ENCODE measurements at places on chromosomes 1 and 21.

DNA sequence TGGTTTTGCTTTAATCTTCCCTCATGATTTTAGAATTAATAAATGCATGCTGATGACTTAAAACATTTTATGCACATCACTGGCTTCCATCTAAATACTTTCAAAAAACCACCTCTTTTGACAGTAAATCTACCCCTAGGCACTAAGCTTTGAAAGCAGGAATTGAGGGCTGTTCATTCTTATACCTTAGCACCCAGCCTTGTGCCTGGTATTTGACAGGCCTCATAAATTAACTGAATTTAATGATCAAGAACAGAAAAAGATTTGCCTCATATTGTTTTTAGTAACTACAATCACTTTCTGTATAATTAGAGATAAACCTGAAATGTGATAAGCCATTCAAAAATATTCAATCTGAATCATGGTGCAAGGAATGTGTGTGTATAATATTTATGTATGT lies 108.8 kb downstream of the DPYD start:
- no peak for DNase-seq

DNA sequence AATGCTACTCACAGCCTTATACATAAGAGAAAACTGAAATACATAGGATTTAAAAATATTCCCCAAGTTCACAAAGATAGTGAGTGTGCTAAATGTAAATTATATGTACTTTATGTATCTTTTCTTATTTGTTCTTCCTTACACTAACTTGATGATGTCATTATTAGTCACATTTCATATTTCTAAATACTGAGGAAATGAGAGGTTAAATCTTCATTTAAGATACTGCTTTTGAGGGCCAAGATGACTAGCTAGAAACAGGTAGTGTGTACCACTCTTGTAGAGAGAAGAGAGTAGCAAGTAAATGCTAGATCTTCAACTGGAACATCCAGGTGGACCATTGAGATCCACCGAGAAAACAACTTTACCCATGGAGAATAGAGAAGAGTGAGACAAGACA lies 29.8 kb downstream of the PYHIN1 start:
- no peak for DNase-seq

GRCh38 chr1:25575191-25575590 lies 31.8 kb downstream of the LDLRAP1 start:
- no peak for DNase-seq

GRCh38 chr21:38151021-38151645 lies 105.7 kb upstream of the KCNJ15 start:
- DNase-seq, result no peak

DNA sequence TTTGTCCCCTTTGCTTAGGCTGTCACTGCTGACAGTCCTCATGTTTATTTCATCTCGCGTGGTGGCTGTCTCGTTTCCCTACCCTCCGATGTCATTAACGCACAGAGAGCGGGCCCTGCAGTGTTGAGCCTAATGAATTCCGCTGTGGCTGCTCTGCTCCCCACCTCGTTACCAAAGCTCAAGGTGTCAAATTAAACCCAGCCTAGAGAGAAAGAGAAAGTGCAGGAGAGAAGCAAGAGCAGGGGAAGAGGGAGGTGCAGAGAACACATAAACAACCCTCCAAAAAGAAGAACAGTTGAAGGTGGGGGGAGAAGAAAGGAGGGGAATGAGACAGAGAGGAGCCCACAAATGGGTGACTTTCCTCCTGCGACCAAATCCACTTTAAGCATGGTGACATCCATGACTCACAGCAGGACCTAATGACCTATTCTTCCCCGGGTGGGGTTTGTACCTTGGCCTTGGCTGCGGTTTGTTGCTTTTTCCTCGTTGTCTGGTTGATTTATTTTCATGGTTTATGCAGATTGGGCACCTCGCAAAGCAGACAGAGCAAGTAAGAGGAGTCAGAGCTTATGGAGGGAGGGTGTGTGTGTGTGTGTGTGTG lies 92.5 kb downstream of the PBX1 start:
- DNase-seq, result no peak

DNA sequence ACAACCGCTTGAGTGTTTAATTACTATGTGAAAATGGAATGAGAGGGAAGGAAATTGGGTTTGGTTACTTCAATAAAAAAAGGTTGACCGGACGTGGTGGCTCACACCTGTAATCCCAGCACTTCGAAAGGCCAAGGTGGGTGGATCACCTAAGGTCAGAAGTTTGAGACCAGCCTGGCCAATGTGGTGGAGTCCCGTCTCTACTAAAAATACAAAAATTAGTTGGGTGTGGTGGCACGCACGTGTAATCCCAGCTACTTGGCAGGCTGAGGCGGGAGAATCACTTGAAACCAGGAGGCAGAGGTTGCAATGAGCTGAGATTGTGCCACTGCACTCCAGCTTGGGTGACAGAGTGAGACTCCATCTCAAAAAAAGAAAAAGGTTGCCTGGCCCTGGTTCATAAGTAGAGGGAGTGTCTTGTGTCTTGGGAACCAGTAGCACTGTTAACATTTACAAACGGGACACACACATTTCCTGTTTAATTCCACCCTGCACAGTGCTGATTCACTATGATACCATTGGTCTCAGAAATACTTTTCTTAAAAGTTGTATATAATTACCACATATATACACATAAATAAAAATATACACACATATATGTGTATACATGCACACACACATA lies 27.6 kb upstream of the CLDN14 start:
- DNase-seq, result no peak

DNA sequence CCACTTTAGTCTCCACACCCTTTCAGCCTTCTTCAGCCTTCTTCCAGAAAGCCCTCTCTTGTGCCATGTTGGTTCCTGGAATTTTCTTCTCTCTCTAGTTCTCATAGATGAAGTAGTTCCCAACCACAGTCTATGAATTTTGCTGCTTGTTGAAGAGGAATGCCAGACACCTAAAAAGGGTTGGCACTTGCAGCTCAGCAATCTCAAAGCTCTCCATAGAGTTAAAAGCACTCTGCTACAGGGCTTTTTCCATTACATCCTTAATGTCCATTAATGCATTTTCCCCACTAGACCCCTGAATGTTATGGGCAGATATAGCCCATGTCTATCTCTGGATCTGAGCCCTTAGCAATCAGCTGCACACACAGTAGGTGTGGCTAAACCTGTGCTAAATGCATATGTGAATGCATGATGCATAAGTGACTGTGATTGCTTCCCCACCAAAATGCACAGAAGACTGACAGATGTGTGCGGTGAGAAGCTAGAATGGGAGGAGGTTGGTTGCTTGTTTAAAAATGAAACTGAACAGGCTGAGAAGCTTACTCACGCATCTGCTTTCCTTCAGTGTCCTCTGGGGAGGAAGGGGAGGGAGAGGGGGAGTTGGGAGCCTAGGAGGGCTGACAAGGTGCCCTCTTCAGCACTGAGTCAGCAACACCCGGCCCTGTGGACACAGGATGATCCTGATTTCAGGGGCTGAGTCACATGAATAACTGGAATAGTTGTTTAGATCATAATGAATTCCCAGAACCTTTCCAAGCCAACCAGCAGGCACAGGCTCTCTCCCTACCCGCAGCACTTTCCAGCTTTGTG lies 146.1 kb upstream of the FGGY start:
- no peak for DNase-seq

DNA sequence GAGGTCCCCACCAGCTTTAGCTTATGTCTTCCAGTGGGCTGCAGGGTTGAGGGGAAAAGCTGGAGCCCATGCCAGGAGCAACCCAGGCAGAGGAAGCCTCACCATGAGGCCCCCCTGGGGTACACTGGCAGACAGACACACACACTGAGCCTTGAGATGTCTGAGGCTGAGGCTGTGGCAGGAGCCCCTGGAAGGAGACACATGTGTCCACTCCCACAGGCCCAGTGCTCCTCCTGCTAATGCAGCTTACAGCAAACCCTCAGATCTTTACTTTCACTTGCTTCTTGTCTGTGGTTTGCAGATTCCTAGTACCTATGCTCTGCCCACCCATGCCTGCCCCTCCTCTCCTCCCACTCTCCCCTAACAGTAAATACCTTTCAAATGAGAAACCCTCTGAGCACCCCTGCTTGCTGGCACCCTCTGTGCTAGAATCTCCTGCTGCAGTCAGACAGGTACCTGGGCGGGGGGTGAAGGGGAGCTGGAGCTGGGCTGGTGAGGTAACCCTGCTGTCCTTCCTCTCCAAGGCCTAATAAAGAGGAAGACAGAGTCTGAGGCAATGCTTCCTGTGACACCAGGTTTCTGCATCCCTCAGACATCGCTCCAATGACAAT lies 63.4 kb upstream of the NEK2 start:
- DNase-seq, result no peak

DNA sequence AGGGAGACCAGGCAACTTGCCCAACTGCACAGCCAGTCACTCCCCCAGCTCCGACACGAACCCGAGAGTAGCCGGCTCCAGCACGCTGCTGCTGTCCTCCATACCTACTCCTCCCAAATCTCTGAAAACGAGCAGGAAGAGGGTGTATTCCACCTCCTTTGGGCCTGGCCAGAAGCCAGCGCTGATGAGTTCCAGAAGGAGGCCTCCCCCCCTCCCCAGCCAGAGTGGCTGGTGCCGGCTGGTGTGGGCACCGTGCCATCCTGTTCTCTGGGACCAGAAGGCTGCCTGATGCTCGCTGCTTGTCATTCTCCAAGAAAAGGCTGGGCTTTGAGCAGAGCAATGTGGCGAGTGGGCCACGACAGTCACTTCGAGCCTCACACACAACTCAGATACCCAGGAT lies 22.2 kb downstream of the KCNN3 start:
- no peak for DNase-seq

- peak; percentile 38 for DNase-seq
Observed at GRCh38 chr1:204255225-204255624, 41.4 kb upstream of the GOLT1A start.

DNA sequence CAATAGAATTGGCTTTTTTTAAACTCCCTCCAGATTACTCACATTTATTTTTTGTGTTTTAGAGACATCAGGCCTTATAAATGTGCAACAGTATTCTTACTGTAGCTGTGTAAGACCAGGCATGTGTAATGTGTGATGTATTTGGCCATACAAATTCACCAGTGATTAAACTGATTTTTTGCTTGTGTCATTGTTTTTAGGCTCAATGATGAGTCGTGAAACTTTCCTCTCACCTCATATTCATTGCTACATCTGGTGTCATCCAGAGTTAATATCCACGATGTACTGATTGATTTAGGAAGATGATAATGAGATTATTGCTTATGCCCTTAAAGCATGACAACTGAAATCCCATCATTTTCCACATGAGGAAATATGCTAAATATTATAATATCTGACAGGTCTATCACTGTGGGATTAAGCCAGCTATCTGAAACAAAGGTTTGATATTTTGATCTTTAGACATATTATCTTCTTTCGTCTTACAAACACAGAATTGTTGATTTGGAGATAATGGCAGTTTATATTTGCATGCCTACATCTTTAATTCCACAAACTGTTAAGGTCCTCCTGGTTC lies 487.9 kb downstream of the PTBP2 start:
- no peak for DNase-seq

DNA sequence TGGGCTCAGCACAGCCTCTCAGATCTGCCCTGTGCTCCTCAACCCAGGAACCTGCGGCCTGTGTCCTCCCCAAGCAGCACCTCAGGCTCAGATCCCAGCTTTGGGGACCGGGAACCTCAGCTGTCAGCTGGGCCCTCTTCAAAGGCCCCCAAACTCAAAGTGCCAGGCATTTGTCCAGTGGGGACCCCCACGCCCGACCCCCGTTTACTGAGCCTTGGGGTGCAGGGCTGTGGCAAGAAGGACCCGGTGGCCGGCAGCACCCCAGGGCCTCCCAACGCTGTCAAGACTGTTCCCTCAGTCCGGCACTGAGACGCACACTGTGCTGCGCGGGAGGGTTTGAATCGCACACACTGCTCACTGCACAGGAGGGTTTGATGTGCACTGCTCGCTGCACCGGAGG lies 35.0 kb downstream of the MORN1 start:
- no peak for DNase-seq

DNA sequence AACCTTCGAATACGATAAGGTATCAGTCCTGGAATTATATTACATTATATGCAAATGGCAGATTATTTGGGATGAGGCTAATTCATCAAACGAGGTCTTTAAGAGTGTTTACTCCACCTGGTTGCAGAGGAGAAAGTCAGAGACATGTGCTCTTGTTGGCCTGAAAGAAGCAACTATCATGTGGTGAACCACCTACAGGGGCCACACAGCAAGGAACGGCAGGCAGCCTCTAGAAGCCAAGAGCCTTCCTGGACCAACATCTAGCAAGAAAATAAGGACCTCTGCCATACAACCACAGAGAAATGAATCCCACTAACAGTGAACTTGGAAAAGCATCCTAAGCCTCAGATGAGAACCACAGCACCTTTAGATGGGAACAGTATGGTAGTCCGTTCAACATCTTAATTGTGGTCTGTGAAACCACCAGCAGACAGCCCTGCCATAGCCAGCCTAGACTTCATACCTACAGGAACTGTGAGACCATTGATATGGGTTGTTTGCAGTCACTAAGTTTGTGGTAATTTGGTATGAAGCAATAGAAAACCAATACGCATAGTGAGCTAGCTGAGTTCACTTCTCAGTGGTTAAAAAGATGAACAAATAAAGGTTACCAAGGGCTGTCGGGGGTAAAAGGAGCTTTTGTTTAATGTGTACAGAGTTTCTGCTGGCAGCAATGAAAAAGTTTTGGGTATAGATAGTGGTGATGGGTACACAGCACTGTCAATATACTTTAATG lies 345.7 kb upstream of the RUNX1 start:
- no peak for DNase-seq

GRCh38 chr1:236273358-236273757 lies 8.4 kb downstream of the ERO1B start:
- no peak for DNase-seq

DNA sequence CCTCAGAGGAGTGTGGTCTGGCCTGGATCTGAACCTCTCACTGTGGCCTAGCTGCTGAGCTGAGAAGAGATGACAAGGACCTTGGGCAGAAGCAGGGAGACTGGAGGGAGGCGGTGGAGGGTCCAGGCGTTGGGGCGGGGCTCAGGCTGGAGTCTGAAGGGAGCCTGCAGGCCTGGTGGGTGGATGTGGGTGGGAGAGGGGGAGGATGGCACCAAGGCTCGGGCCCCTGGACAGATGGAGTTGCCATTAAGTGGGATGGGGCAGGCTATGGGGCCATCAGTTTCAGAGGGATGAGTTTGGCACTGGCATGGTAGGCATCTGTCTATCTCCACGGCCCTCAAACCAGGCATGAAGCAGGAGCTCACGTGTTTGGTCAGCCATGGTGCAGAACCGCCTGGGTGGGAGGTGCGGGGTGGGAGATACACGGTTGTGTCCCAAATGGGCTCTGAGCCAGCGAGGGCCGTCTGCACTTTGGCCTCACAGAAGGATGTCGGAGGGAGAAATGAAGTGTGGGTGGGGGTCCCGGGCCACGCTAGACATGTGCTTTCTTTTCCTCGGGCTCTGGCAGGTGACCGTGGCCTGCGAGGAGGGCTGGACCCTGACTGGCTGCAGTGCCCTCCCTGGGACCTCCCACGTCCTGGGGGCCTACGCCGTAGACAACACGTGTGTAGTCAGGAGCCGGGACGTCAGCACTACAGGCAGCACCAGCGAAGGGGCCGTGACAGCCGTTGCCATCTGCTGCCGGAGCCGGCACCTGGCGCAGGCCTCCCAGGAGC lies 23.6 kb downstream of the PCSK9 start:
- DNase-seq, result no peak

DNA sequence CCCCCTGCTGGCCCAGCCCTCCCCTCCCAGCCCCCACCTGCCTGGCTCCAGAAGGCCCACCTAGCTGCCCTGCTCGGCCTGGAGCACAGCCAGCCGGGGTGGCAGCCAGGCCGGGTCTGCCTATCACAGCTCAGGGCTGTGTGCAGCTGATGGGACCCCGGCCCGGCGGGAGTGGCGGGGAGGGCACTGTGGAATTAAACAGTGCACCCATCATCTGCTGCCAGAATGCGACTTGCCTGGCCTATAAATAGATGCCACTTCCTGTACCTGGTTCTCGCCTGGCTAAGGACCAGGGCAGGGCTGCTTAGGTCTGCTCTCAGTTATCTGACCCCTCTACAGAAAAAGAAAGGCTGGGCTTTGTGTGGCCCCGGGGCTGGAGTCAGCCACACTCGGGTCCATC lies 98.2 kb upstream of the VAMP3 start:
- no peak for DNase-seq

All from NCI-H1436 treated with DMSO at 0.1 percent for 48 hours (cell line).